ENCODE measurements at places on chromosomes 4 and X.

DNA sequence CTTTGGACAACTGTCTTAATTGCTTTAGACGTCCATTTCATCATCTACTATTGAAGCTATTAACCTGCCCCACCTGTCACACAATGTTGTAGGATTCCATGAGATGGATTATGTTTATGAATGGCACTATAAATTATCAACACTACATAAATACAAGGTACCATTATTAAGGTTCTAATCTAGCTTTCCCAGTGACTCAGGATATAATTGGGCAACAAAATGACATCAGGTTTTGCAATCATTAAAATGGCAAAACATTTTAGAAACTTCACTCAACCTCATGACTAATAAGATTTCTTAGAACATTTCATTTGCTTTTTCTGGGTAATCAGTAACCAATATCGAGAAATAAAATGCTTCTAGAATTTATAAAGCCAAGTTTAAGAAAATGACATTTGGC lies 9.2 kb downstream of the HOPX start:
- DNase-seq = no peak

- DNase-seq = no peak
These were observed 534.4 kb upstream of the POU3F4 start for GRCh38 chrX:82973646-82974045.

DNA sequence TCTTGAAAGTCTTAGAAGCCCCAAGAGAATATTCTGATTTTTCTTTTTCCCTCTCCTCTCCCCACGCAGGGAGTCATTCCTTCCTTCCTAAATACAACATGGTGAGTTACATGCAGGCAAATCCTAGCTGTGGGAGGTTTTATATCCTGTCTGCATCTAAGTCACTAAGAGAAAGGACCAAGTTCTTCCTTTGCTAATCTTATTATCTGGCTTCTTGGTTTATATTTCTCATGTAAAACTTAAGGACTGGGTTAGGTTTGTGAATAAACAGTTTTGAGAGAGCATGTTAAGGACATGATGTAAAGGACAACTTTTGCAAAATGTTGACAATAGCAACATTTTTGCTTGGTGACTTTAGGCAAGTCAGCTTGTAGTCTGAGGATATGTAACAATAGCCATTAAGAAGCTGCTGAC lies 5.1 kb upstream of the CXCL9 start:
- no peak for DNase-seq

GRCh38 chrX:14697451-14697850 lies 168.1 kb downstream of the GLRA2 start:
- DNase-seq = peak; percentile 4
